ENCODE measurements at places on chromosomes 12 and 14.

- H3K4me3 ChIP-seq: no peak overlapping the region
- H3K27me3 ChIP-seq: no peaks in the 10 kb centered on the region
- no peak for DNase-seq
These were observed 31.0 kb downstream of the PLCZ1 start for GRCh38 chr12:18706798-18707197.

DNA sequence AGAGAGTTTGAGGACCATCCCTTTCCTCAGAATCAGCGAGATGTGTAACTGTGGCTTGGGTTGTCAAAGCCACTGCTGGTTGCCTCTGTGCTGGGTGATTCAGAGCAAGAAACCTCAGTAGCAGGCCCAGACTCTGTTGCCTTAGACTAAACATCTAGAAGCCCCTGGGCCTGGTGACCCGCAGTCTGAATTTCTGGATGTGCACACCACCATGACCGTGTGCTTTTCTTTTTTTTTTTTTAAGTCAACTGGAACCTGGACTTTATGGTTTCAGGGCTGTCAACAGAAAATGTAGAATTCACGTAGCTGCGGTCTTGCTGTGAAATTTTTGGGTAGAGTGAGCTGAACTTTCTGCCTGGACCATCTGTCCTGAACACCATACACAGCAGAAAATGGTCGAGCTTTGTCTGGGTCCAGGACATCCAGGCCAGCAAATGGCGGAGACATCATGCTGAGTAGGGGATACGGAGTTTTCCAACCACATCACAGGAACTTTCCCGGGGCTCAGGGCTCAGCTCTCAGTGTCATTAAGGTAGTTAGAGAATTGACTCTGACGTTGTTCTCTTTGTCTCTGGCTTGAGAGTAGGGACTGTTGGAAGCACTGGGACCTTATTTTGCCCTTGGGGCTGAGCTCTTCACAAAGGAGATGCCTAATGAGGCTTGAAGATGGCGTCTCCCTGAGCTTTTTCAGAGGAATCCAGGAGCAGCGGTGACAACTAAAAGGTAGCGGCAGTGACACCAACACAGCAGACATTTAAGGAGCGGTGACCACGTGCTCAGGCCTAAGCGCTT lies 23.0 kb upstream of the BATF start:
- no peaks in the 10 kb centered on the region for H3K27me3 ChIP-seq
- no peak for DNase-seq
- H3K4me3 ChIP-seq: no peak overlapping the region

GRCh38 chr14:95699412-95699811 lies 13.2 kb downstream of the TCL1B start:
- H3K36me3 ChIP-seq: no peaks in the 10 kb centered on the region
- no peaks in the 10 kb centered on the region for H3K4me1 ChIP-seq
- H3K27me3 ChIP-seq: peaks cover 6% of the 10 kb centered on the region
- H3K27ac ChIP-seq: no peak overlapping the region
- H3K4me3 ChIP-seq: no peak overlapping the region
- no peak for DNase-seq

DNA sequence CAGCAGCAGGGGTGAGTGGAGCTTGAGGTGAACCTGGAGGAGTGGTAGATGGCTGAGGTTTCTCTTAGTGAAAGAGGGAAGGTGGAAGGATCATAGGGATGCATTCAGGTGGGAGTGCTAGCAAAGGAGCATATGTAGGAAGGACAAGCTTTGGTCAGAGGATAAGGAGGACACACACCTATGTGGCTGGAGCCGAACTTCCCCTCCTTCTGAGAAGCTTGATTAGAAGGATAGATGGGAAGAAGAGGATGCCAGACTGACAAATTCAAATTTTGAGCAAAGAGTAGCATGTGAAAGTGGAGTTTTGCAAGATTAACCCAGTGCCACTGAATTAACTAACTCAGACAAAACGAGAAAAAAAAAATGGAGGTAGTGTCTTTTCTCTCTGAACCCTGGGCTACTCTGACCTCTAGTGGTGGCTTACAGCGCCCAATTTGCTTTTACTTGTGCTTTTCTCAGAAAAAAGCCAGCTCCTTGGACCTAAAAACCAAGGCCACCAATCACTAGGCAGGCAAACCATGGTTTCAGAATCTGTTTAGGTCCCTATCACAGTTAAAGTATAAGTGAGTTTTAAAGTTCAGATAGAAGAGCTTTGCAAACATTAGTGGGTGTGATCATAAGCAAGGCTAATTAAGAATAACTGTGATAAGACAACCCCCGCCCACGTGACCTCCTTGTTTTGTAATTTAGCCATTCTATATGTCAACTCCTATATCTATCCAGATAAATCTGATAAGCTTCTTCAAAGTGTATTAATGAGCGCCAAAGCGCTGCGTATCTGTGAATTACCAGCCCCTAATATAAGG lies 15.5 kb downstream of the EMP1 start:
- peak; percentile 81 for DNase-seq
- H3K27me3 ChIP-seq: no peaks in the 10 kb centered on the region
- no peaks in the 10 kb centered on the region for H3K36me3 ChIP-seq

DNA sequence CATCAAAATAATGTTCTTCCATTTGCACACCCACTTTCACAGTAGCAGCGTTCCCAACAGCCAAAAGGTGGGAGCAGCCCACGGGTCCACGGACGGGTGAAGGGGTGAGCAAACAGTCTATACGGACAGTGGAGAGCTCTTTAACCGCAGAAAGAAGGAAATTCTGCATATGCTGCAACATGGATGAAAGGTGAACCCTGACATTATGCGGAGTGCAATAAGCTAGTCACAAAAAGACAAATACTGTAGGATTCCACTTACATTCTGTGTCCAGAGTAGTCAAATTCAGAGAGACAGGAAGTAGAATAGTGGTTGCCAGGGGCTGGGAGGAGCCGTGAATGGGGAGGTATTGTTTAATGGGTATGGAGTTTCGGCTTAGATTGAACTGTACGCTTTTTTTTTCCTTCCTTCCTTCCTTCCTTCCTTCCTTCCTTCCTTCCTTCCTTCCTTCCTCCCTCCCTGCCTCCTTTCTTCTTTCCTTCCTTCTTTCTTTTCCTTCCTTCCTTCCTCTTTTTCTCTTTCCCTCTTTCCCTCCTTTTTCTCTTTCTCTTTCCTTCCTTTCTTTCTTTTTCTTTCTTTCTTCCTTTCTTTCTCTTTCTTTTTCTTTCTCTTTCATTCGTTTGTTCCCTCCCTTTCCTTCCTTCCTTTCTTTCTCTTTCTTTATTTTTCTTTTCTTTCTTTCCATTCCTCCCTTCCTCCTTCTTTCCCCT lies 15.8 kb upstream of the ANKRD9 start:
- peak overlapping the region; percentile 81 for H3K4me3 ChIP-seq
- no peaks in the 10 kb centered on the region for H3K36me3 ChIP-seq
- peak; percentile 81 for DNase-seq
- H3K27me3 ChIP-seq: no peaks in the 10 kb centered on the region
- H3K27ac ChIP-seq: peak overlapping the region; percentile 69

DNA sequence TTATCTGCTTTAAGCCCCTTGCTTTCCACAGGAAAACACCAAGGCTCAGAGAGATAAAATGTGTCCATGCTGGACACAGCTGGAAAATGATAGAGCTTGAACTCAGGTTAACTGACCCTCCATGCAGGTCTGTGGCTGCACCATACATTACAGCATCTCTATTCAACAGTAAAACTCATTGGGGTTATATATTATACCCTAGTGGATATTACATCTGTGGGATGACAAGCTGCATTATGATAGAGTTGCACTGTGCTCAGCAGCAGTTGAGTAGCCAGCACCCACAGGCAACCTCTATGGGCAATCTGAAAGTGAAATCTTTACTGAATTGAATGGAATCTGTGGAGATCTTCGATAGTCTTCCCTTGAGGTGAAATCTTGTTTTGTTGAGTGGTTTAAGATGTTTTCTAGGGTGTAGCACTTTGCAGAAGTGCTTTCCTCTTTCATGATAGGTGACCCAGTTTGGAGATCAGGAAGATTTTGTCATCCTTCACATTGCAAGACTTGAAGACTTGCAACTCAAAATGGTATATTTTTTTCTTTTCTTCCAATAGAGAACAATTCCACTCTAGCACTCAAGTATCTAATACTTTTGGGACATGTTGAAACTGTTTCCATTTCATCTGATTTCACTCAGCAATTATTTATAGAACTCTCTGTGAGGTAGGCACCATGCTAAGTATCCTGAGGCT lies 389.2 kb downstream of the RAD51B start:
- no peaks in the 10 kb centered on the region for H3K36me3 ChIP-seq
- peaks cover 21% of the 10 kb centered on the region for H3K4me1 ChIP-seq

- no peak overlapping the region for H3K4me3 ChIP-seq
- no peaks in the 10 kb centered on the region for H3K27me3 ChIP-seq
- H3K4me1 ChIP-seq: peaks cover 43% of the 10 kb centered on the region
These were observed 3.7 kb upstream of the SELPLG start for GRCh38 chr12:108637222-108637971.

DNA sequence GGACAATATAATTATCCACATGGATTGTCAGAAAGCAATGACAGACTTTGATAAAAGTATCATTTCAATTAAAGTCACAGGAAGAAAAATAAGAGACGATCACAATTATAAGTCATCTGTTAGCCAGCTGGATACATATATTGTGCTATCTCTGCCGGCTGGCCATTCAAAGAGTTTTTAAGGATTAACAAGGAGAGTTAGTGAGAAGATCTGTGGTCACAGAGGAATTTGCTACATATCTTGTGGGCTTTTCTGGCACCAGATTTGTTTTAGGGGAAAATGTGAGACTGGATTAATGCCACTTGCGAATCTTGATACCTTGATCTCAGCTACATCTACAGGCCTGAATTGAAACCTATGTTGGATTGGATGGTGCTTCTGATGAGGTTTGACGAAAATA lies 90.9 kb upstream of the MANSC4 start:
- DNase-seq: no peak
- no peaks in the 10 kb centered on the region for H3K27me3 ChIP-seq
- H3K36me3 ChIP-seq: no peaks in the 10 kb centered on the region
- peak overlapping the region; percentile 11 for H3K4me3 ChIP-seq
- peaks cover 15% of the 10 kb centered on the region for H3K4me1 ChIP-seq

GRCh38 chr14:65241125-65241752 lies 138.9 kb upstream of the MAX start:
- H3K4me3 ChIP-seq: no peak overlapping the region
- no peak overlapping the region for H3K27ac ChIP-seq
- peaks cover 5% of the 10 kb centered on the region for H3K4me1 ChIP-seq
- no peaks in the 10 kb centered on the region for H3K27me3 ChIP-seq
- no peaks in the 10 kb centered on the region for H3K36me3 ChIP-seq
- no peak for DNase-seq

- H3K36me3 ChIP-seq: peaks cover 12% of the 10 kb centered on the region
- peaks cover 18% of the 10 kb centered on the region for H3K4me1 ChIP-seq
- H3K27ac ChIP-seq: peak overlapping the region; percentile 91
These were observed 890 bp downstream of the TEP1 start for GRCh38 chr14:20412411-20412810.

- peaks cover 18% of the 10 kb centered on the region for H3K4me1 ChIP-seq
- peak overlapping the region; percentile 46 for H3K4me3 ChIP-seq
These were observed 37.6 kb downstream of the ATG14 start for GRCh38 chr14:55373784-55374705.

GRCh38 chr12:41983394-41983793 lies 161.3 kb downstream of the GXYLT1 start:
- H3K4me3 ChIP-seq: no peak overlapping the region
- no peak for DNase-seq
- H3K27me3 ChIP-seq: peaks cover 4% of the 10 kb centered on the region
- no peaks in the 10 kb centered on the region for H3K4me1 ChIP-seq
- H3K36me3 ChIP-seq: no peaks in the 10 kb centered on the region

GRCh38 chr12:90543374-90543773 lies 411.6 kb downstream of the CCER1 start:
- no peak overlapping the region for H3K4me3 ChIP-seq
- no peak for DNase-seq
- H3K27me3 ChIP-seq: no peaks in the 10 kb centered on the region
- H3K4me1 ChIP-seq: no peaks in the 10 kb centered on the region
- no peaks in the 10 kb centered on the region for H3K36me3 ChIP-seq
- H3K27ac ChIP-seq: no peak overlapping the region

DNA sequence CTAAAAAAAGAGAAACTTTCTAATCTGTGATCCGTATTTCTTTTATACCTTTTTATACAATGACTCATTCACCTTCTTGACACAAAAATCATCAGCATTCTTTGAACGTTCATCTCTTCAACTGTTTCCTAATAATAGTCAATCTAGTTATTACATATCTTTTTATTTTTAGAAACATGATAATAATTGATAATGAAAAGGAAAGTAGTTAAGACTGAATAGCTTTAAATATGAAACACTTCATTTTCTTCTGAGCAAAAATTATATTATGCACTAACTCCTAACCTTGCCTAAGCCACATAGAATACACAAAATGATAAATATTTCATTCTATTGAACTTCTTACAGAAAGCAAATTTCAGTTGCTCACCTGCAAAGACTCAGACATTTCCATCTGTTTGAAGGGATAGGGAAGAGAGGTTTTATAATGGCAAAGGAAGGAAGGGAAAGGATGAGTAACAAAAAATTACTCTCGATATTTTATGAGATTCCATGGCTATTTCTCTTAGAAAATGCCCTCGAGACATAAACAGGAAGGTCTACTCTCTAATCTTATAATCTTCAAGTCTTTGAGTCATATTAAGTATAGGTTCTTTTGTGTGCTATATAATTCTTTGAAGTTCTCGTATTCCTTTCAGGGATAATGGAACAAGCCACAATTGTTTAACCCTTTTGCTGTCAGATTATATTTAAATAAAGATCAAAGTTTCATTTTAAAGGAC lies 7.5 kb upstream of the KLHL42 start:
- H3K27me3 ChIP-seq: no peaks in the 10 kb centered on the region
- peaks cover 5% of the 10 kb centered on the region for H3K4me1 ChIP-seq
- no peak overlapping the region for H3K27ac ChIP-seq
- no peak overlapping the region for H3K4me3 ChIP-seq
- no peaks in the 10 kb centered on the region for H3K36me3 ChIP-seq

All from CD4-positive, CD25-positive, alpha-beta regulatory T cell (primary cell).